Stimulated activated CD8-positive, alpha-beta memory T cell treated with anti-CD3 and anti-CD28 coated beads, Interleukin-15, amount 100 ng/mL, for 48 hours (primary cell): ENCODE measurements at places on chromosomes 4 and X.

DNA sequence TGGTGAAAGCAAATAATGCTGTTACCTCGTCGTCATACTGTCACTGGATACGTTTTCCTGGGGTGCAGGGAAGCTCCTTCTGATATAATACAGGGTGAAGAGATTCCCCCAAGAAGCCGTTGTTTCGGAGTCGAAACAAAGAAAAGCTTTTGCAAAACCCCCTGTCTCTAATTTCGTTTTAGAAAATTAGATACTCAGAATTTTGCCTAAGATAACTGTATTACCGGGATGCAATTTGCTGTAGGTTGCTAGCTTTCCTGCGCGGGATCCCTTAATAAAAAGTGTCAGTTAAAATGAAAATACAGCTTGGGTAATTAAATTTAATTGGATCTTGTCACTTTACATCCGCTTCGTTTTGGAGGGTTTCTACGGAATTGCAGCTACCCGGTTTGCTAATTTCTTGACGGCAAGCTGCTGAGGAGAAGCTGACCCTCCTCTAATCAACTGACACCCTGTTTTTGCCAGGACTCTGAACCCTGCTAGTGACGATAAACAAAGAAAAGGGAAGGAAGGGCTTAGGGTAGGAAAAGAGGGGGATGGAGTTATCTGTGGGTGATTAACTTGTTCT lies 174.6 kb downstream of the SHOX start:
- DNase-seq = no peak

- DNase-seq = no peak
These were observed 930.7 kb upstream of the PCDH10 start for GRCh38 chr4:132218406-132218805.

DNA sequence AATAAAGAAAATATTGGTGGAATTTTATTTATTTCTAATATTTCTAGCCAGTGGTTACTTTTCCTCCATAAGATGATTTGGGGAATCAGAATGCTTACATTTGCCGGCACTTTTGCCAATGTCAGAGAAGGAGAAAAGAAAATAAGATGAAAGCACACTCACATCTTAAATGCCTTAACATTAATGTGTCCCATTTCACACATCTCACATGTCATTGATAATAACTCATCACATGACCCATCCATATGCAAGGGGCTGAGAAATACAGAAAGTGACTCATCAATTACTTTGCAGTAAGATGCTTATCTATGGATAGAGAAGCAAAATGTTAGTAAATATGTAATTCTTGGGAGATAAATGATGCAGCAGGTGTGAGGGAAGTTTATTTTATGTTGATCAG lies 1531.0 kb downstream of the PCDH7 start:
- no peak for DNase-seq

- DNase-seq = no peak
These were observed 932.5 kb downstream of the SH3BGRL start for GRCh38 chrX:82134378-82134777.

DNA sequence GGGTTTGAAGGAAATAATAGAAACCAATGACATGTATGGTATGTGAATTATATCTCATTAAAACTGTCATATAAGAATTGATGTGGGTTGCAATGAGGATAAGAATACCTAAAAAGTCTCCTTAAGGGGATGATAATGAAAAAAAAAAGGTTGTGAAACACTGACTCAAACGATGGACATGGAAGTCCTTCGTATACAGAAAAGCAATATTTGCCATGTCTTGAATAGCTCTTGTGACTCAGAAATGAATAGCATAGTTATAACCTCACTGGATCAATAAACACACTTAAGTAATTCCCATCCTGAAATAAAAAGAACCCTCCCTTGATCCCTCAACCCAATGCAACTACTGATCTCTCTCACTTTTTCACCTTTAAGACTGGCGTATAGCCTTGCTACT lies 89.7 kb downstream of the OPHN1 start:
- no peak for DNase-seq
